ENCODE measurements at places on chromosomes 11 and 22. TPM values are rescaled to one million over a fixed set of nuclear protein-coding genes. Genes with fewer than 3 reads are reported as not detected.

- DNase-seq = no peak
Measured at GRCh38 chr11:131865860-131866259, 495.4 kb downstream of the NTM start.

- DNase-seq = no peak
Measured at GRCh38 chr11:87187930-87188329, 150.2 kb downstream of the TMEM135 start.

- no peak for DNase-seq
Measured at GRCh38 chr11:133164986-133165385, 367.3 kb downstream of the OPCML start.

Gene PLEKHB1
- total RNA-seq = 127 TPM

Measured in Calu3 (cell line).